ENCODE measurements at places on chromosomes 3 and 15.
A peak's percentile ranks its signal among the peaks of the same experiment; 100 is the strongest.

DNA sequence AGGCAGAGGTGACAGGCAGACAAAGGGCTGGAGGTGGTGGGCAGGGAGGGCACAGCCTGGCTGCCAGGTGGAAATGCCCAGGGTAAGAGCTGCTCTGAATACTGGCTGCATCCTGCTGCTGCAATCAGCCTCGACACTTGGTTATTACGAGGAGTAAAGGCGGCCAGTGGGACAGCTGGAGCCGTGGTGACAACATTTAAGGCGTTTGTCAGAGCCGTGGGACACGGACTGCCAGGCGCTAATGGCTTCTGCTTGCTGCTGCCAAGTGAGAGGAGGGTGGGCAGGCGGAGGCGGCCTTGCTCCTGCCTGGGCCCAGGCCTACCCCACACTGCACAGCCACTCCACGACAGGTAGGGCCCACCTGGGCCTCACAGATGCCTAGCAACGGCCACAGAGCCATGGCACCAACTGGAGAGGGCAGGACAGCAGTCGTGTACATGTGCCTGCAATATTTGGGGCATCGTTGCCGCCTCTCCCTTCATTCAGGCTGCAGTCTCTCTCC is 49.2 kb upstream of the TMEM115 start:
- DNase-seq, result no peak

GRCh38 chr3:30098243-30098642 is 508.2 kb upstream of the TGFBR2 start:
- DNase-seq, result peak; percentile 37

GRCh38 chr3:125003859-125004595 is 51.8 kb downstream of the HEG1 start:
- no peak for DNase-seq

DNA sequence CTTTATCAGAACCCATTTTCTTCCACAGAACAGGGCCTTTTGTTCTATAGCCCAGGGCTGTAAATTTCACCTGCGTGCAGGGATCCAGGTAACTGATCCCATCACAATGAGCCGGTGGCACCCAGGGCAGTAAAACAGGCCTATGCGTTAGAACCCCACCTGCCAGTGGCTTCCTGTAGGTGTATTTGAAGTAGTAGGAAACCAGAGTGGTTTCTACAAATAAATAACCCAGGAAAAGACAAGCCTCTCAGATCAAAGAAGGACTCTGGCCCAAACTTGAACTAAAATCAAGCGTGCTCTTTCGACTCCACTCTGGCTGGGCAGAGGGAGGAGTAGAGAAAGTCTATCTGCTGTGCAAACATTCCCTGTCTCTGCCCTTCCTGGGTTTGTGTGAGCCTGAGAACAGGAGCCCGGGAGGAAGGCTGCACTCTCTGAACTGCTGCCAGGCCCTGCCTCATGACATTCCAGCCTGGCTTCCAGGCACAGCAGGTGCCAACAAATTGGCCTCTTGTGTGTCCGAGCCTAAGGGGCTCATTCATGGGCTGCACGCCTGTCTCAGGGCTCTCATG is 77.7 kb downstream of the CEMIP start:
- no peak for DNase-seq

Data from bronchial epithelial cell (primary cell).